Kidney (tissue), 22 donors: ENCODE measurements at places on chromosomes 3 and 15.

DNA sequence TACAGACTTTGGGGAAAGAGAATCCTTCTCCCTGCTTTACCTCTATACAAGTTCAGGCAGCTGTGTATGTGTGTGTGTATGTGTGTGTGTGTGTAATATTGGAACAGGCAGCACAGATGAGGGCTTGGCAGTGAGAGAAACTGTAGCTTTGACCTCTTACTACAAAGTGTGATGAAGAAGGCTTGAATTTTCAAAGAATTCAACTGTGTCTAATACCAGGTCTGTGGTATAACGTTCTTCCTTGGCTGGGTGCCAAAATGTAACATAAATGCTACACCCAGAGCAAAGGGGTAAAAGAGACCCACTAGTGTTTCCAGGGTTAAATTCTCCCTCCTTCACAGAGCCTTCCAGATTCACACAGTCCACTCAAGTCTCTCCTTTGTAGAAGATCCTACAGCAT, 51.1 kb downstream of the CHST2 start:
- no peaks in the 10 kb centered on the region for H3K4me1 ChIP-seq
- peak overlapping the region; percentile 13 for H3K27ac ChIP-seq
- no peaks in the 10 kb centered on the region for H3K36me3 ChIP-seq
- no peaks in the 10 kb centered on the region for H3K27me3 ChIP-seq

DNA sequence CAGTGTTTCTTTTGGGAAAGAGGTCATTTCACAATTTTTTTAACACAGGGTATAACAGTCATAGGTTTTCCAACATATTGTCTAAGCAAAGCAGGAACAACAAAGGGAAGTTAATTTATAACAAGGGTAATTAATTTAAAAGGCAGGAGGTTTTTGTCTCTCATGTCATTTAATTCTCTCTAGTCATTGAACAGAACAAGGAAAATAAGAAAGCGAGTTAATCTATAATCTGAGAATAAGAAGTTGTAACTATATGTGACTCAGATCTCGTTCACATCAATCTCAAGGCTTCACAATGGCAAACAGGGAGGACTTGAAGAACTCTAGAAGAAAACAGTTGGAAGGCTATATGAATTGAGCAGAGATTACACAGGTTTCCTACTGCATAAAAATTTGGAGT, 579.8 kb upstream of the CCDC54 start:
- H3K27me3 ChIP-seq: no peaks in the 10 kb centered on the region
- H3K4me1 ChIP-seq: no peaks in the 10 kb centered on the region
- H3K27ac ChIP-seq: no peak overlapping the region
- no peaks in the 10 kb centered on the region for H3K36me3 ChIP-seq
- no peak for DNase-seq

GRCh38 chr3:99929745-99930139, 112.1 kb downstream of the CMSS1 start:
- no peak overlapping the region for H3K27ac ChIP-seq
- no peaks in the 10 kb centered on the region for H3K36me3 ChIP-seq
- H3K27me3 ChIP-seq: no peaks in the 10 kb centered on the region
- no peak for DNase-seq
- H3K4me1 ChIP-seq: no peaks in the 10 kb centered on the region

DNA sequence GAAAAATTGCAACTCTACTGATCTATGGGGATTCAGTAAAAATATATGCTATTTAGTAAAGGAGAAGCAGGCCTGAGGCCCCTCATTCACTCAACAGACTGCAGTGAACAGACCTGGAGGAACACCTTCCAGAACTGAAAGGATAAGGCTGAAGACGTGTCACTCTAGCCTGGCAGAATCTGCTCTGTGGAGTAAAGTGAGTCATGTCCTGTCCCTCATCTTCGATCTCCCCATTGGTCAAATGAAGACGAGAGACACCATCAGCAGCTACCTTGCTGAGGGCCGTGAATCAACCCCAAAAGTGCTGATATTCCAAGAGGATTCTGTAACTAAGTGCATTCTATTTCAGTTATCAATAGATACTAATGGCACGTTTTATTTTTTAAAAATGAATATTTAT, 359.7 kb downstream of the FGF12 start:
- no peak for DNase-seq
- H3K4me3 ChIP-seq: no peak overlapping the region
- no peaks in the 10 kb centered on the region for H3K36me3 ChIP-seq
- H3K4me1 ChIP-seq: no peaks in the 10 kb centered on the region
- no peak overlapping the region for H3K27ac ChIP-seq
- no peaks in the 10 kb centered on the region for H3K27me3 ChIP-seq

GRCh38 chr15:88542342-88542733, 4.1 kb downstream of the DET1 start:
- H3K27me3 ChIP-seq: no peaks in the 10 kb centered on the region
- H3K4me1 ChIP-seq: no peaks in the 10 kb centered on the region
- H3K27ac ChIP-seq: no peak overlapping the region
- H3K36me3 ChIP-seq: no peaks in the 10 kb centered on the region
- no peak overlapping the region for H3K4me3 ChIP-seq
